ENCODE measurements at places on chromosomes 16 and 17.

DNA sequence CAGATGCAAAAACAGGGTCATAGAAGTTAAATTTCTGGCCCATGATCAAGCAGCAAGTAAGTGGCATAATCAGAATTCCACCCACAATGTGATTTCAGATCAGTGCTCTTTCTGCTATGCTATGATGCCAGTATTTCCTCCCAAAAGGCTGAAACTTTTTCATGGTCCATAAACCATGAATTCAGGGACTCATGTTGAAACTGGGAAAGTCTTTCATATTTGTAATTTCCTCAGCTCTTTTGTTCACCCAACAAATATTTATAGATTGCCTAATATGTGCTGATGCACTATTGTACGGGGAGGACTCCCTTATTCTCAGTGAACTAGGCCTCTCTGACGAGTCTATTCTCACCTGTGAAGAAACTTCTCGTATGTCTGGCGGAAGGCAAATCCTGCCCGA is 156.3 kb downstream of the MYO1D start:
- DNase-seq = no peak

DNA sequence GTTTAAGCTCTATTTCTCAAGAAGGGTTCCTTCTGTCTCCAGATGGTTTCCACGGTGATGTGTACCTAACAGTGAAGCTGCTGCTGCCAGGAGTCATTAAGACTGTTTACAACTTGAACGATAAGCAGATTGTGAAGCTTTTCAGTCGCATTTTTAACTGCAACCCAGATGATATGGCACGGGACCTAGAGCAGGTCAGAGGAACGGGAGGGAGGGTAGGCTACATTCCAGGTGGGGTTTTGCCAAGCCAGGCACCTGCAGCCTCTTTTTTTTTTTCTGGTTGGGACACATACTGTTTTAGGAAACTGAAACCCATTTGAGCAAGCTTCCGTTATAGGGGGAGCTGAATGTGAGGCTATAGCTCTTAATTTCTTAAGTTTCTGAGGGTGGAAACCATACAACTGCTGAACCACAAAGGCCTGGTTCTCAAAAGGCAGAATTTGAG is 10.6 kb downstream of the LIG3 start:
- DNase-seq = no peak

- no peak for DNase-seq
Measured at GRCh38 chr17:14902297-14902696, 362.8 kb downstream of the PMP22 start.

- DNase-seq = no peak
Measured at GRCh38 chr17:82126556-82127314, 28.7 kb upstream of the FASN start.

- DNase-seq = peak; percentile 73
Measured at GRCh38 chr17:8123695-8124349, at the start of gene HES7. Gene HES7 (minus strand): TSS chr17:8124106. CDS start chr17:8124084, 22 bp downstream.

GRCh38 chr17:496761-497160 is 144.2 kb upstream of the RPH3AL start:
- no peak for DNase-seq

DNA sequence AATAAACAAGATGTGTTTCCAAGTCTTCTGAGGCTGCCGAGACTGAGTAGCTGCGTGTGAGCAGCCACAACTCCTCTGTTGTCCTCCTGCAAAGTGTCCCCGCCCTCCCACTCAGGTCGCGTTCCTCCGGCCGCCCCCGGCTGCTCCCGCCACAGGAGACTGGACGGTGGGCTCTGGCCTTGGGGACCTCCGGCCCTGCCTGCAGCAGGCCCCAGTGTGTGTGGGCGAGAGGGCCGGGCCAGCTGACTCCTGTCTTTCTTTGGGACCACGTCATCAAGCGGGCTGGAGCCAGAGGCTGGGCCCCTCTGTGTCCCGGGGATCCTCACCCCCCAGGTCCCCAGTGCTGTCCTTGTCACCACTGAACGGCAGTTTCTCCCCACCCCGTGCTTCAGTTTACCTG is 175.3 kb downstream of the NPIPB11 start:
- no peak for DNase-seq

DNA sequence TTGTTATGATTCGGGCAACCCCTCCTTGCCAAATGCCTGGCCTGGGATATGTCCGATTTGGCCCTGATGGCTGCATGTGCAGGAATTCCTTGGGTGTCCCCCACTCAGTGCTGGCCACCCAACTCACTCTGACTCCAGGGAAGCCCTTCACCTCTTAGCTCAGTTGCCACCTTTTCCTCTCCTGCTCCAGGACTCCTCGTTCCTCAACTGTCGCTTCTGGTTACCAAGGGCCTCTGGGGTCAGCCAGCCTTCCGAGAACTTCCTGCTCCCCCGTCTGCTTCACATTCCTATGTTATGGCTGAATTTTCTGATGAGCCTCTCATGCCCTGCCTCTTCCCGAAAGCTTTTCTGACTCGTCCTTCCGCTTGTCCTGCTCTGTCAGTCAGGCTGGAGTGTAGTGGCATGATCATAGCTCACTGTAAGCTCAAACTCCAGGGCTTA is 63.5 kb downstream of the SPACA3 start:
- DNase-seq = no peak

DNA sequence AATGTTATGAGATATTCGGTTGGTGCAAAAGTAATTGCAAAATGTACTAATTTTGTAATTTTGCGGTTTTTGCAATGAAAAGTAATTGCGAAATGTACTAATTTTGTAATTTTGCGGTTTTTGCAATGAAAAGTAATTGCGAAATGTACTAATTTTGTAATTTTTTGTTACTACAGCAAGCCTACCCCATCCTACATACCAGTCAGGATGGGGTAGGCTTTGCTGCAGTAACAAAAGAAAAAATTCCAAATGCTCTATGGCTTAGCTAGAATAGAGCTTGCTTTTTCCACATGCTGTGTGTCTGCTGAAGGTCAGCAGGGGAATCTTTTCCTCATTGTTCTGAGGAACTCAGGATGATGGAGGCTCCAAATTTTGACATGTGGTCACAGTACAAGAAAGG is 83.3 kb upstream of the GPRC5B start:
- no peak for DNase-seq

- DNase-seq = no peak
Measured at GRCh38 chr16:26992666-26993349, 73.9 kb upstream of the C16orf82 start.

DNA sequence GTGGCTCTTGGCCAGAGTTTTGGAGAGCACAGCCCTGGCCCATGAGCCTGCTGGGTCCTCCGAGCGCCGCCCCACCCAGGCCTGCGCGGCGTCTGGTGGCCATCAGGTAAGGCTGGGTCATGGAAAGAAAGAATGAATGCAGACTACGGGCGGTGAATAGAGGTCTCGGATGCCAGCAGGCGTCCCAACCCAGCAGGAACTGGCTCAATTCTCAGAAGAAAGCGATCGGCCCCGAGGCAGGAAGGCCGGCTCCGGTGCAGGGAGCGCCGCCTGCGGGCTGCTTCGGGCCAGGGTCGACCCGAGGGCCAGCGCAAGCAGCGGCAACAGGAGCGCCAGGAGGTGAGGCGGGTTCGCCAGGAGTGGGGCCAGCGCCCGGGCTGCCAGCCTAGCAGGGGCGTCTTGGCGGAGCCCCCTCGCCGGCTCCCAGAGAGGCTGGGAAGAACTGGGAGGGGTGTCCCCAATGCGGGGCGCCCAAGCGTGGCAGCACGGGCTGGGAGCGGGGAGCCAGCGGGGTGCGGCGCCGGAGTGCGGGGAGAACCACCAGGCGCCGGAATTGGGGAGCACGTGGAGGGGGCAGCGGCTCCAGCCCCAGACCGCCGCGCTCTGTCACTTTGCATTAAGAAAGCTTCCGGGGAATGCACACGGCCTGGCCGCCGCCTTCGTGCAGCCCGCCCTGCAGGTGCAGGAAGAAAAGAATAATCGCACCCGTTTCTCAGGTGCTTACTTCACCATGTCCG is 7.1 kb upstream of the TMC5 start:
- DNase-seq = peak; percentile 41

DNA sequence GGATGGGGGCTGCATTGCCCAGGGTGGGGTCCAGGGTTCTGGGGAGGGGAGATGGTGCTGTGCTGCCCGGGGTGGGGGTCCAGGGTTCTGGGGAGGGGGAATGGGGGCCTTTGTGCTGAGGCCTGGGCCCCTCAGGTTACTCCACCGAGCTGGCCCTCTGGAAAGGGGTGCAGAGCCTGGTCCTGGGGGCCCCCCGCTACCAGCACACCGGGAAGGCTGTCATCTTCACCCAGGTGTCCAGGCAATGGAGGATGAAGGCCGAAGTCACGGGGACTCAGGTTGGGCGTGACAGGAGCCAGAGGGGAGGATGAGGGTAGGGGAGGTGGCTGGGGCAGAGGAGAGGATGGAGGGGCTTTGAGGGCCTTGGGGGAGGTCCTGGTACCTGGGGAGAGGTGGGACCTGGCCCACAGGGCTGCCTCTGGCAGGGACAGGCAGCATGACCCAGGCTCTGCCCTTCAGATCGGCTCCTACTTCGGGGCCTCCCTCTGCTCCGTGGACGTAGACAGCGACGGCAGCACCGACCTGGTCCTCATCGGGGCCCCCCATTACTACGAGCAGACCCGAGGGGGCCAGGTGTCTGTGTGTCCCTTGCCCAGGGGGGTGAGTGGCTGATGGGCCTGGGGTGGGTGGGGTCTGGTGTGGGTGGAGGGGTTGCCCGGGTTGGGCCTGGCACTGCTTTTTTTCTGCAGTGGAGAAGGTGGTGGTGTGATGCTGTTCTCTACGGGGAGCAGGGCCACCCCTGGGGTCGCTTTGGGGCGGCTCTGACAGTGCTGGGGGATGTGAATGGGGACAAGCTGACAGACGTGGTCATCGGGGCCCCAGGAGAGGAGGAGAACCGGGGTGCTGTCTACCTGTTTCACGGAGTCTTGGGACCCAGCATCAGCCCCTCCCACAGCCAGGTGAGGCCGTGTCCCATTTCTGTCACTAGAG is 7.8 kb downstream of the ITGAX start:
- no peak for DNase-seq

DNA sequence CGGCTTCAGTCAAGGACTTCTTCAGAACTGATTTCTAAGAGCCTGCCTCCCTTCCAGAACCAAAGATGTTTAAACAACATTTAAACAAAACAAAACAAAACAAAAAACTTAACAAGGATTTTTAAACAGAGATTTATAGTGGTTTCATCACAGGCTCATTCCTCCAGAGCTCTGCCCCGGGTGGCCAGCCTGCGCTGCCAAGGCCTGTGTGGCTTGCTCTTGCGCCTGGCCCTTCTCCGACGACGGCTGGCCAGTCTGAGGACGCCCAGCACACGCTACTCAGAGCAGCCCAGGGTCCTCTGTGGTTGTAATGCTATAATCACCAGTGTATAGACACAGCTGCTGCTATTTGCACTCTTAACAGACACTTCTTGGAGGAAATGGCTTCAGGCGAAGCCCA is 307.2 kb upstream of the MYOCD start:
- no peak for DNase-seq

GRCh38 chr17:5544115-5544514 is 40.2 kb downstream of the NLRP1 start:
- DNase-seq = no peak

DNA sequence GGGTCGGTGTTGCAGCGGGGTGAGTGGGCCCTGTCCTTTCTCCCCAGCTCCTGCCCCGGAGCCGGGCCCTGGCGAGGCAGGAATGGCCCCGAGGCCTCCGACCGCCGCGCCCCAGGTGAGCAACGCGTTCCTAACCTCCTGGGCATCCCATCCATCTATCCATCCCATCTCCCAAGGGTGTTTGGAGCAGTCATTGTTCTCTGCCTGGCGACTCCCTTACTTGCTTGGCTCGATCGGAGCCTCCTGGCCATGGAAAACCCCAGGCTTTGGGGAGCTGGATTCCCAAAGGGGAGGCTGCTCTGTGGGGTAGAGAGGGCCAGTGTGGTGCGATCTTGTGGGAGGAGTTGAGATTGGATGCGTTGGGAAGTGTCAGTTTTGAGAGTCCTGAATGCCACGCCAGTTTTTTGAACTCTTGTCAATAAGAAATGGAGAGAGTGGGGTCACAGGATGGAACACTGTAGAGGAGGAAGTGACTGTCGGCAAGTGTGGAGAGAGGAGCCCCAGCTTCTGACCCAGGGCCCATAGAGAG is 684 bp downstream of the ZFP90 start:
- peak; percentile 14 for DNase-seq

DNA sequence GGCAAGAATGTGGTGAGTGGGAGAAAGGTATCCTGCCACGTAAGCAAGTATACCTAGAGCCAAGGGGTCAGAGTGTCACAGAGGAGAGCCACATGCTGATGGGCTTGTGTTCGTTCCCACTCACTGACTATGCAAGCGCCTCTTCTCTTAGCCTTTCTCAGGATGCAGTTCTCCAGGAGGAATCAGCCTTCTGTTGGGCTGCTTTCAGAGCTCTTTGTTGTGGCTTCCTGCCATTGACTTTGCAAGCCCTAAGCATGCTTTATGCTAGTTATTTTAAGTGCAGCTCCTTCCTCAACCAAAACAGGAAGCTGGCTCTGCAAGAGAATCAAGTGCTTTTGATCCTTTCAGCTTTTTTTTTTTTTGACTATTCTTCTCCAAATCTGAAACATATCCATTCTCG is 66.6 kb downstream of the SIAH1 start:
- no peak for DNase-seq

- DNase-seq = peak; percentile 79
Measured at GRCh38 chr17:82021107-82021899, 1.4 kb downstream of the CENPX start.
